ENCODE measurements at places on chromosomes 13 and 19. TPM values are rescaled to one million over a fixed set of nuclear protein-coding genes. Genes with fewer than 3 reads are reported as not detected.

Gene ZNF547
- 3.3 TPM for total RNA-seq

Gene ATP4B
- total RNA-seq, result not detected

Gene SHANK1
- 2.9 TPM for total RNA-seq

Gene CATSPERD
- total RNA-seq, result not detected

Gene HTR2A
- 0.69 TPM for total RNA-seq

Gene RDH8
- total RNA-seq, result not detected

Gene METTL21C
- 3.0 TPM for total RNA-seq

Gene ZNF525
- 13.5 TPM for total RNA-seq

Gene TEX29
- 0.49 TPM for total RNA-seq

Gene PSG1
- not detected for total RNA-seq

Gene ZNF724
- total RNA-seq, result 6.4 TPM

Gene ZNRF4
- not detected for total RNA-seq

Gene PDX1
- total RNA-seq, result 0.10 TPM

Gene OSCAR
- 1.4 TPM for total RNA-seq

Gene FUT1
- 2.9 TPM for total RNA-seq

Gene SLITRK5
- total RNA-seq, result 1.8 TPM

Gene SPART
- total RNA-seq, result 64.0 TPM

Gene MIR17HG
- total RNA-seq, result 12.0 TPM

Gene EFNA2
- total RNA-seq, result 0.39 TPM

Gene CBY2
- not detected for total RNA-seq

Gene SIGLEC8
- 0.59 TPM for total RNA-seq

Gene ZNF471
- 8.9 TPM for total RNA-seq

Gene SHD
- total RNA-seq, result 1.3 TPM

Gene ZNF574
- total RNA-seq, result 8.7 TPM

Gene APOE
- 313 TPM for total RNA-seq

Gene FEM1A
- 13.2 TPM for total RNA-seq

Gene GAS6
- 47.1 TPM for total RNA-seq

Gene SPACA4
- 0.20 TPM for total RNA-seq

Gene ARMC6
- 15.5 TPM for total RNA-seq

Gene ZFP30
- total RNA-seq, result 22.0 TPM

Gene PSG4
- total RNA-seq, result not detected

Gene KLF2
- 10.3 TPM for total RNA-seq

Gene PDE4C
- 0.49 TPM for total RNA-seq

Gene PNMA8B
- 4.8 TPM for total RNA-seq

Gene MISP3
- 0.89 TPM for total RNA-seq

Gene DNAJB1
- total RNA-seq, result 64.9 TPM

Gene UGGT2
- 45.5 TPM for total RNA-seq

Gene EDNRB
- 42.5 TPM for total RNA-seq

Gene PIK3R2
- total RNA-seq, result 7.7 TPM

Gene PTPRS
- 80.4 TPM for total RNA-seq

Gene MISP
- 1.2 TPM for total RNA-seq

Gene TNFSF13B
- 3.9 TPM for total RNA-seq

Gene BCAM
- 50.4 TPM for total RNA-seq

Gene CYP2B6
- total RNA-seq, result 0.20 TPM

Gene OR7A5
- not detected for total RNA-seq

Gene C5AR1
- 3.3 TPM for total RNA-seq

Gene MEGF8
- 11.6 TPM for total RNA-seq

Gene WDR88
- total RNA-seq, result 0.10 TPM

Gene OR7C1
- total RNA-seq, result 0.20 TPM

Gene CASP14
- 29.3 TPM for total RNA-seq

Gene VSTM1
- total RNA-seq, result 1.7 TPM

Gene VSTM2B
- not detected for total RNA-seq

Gene FCER2
- total RNA-seq, result 0.20 TPM

Gene CPB2
- total RNA-seq, result not detected

Gene URAD
- not detected for total RNA-seq

Gene RUVBL2
- total RNA-seq, result 58.9 TPM

Gene NECTIN2
- 34.0 TPM for total RNA-seq

Gene MYPOP
- total RNA-seq, result 1.1 TPM

Gene MCEMP1
- total RNA-seq, result 0.79 TPM

All from skin of body (tissue), 3 donors.